Activated T-helper 17 cell treated with anti-CD3 and anti-CD28 coated beads, Interleukin-2, amount 50 U/mL, for 72 hours (primary cell): ENCODE measurements at places on chromosomes 11 and 22. TPM values are rescaled to one million over a fixed set of nuclear protein-coding genes. Genes with fewer than 3 reads are reported as not detected.

GRCh38 chr11:117443266-117444186 lies 115.9 kb downstream of the CEP164 start:
- peak; percentile 54 for ATAC-seq

GRCh38 chr11:4932751-4933150 lies 8.6 kb upstream of the OR51G1 start:
- no peak for ATAC-seq

- no peak for ATAC-seq
Observed at GRCh38 chr11:488992-489391, 18.1 kb downstream of the RNH1 start.

CRYBB2 gene
- not detected for total RNA-seq

GRCh38 chr11:79226126-79226525 lies 214.7 kb downstream of the TENM4 start:
- no peak for ATAC-seq

DNA sequence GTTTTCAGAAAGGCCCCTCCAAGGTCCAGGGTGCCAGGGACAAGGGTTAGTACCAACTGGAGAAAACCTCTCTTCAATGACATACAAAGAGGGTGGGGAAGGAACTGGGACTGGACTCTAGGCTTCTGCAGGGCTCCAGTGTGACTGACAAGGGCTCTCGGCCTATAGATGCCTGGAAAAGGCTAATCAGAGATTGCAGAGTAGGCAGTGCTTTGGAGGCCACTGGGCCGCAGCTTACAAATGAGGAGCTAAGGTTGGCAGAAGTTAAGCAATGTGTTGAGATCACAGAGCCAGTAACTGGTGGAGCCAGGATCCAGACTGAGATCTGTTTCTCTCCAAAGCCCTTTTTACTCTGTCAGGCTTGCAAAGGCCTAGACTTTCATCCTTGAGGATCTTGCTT lies 7.4 kb upstream of the DGKZ start:
- no peak for ATAC-seq
